ENCODE measurements at places on chromosomes 2 and 18.

DNA sequence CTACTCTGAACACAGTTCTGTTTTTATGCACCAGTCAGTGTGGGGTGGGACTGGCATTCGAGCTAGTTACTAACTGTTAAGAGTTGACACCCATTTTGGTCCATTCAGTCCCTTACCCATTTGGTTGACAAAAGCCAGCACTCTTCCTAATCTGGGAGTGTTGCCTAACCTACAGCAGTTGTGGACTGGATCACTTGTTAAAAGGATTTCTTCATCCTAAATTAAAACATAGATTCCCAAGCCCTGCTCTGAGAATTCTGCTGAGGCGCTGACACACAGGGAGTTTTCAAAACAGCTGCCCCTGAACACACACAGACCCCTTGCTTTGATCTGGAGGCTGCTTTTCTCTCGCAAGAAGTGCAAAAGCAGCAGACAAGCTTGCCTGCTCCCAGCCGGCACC lies 6.4 kb downstream of the TIMM21 start:
- DNase-seq: no peak

DNA sequence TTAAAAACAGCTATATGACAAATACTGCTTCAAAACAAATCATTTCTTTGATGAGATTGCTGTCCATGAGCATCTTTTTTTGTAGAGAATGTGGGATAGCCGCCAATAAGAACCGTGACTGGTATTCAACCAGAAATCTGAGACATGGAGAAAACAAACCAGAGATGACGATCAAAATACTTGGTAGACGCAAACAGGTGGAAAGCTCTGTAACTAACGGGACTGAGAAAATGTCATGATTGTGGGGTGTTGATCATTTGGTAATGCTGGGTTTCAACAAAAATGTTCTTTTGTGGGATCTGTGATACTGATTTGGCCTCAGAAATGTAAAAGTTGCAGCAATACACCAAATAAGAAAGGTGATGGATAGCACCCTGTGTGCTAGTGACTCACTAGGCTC lies 364.8 kb downstream of the NYAP2 start:
- DNase-seq: no peak

- DNase-seq: no peak
These were observed 14.6 kb downstream of the POU3F3 start for GRCh38 chr2:104868505-104868866.

GRCh38 chr2:200961674-200962073 lies 1.8 kb downstream of the ORC2 start:
- DNase-seq: no peak

DNA sequence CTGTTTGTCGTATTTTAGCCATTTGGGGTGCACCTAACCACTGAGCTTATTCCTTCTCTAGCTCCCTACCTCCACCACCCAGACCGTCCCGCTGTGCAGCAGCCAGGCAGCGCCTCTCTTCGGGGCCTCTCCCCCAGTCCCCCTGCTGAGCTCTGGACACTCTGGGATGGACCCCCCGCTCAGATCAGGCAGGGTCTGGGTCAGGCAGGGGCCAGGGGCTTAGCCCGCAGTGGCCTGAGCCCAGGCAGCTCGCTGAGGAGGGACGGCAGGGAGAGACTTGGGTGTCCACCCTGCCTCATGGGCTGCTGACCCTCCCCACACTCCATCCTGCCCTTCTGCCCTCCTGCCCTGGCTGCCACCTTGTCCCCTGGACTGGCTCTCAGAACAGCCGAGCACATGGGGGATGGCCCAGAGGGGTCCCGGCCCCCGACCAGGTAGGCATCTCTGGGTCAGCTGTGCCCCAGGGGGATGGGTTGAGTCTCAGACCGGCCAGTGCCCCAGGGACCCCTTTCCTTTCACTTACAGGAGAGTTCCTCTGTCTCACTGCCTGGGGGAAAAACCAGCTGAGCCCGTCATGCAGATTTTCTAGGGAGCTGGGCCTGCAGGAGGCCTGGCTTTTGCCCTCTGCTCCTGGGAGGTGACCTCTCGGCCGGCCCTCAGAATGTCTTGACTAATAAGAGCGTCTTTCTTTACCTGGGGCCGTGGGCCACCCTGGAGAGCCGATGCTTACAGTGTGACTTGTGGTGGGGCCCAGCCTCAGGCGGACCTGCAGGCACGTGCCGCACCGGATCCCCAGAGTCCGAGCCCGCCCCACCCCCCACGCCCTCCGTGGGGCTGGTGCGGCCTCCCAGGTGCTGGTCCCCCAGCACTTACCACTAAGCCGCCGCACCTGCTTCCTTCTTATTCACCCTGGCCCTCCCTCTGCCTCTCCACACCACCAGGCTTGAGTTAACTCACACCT lies 22.8 kb upstream of the PXDN start:
- no peak for DNase-seq

DNA sequence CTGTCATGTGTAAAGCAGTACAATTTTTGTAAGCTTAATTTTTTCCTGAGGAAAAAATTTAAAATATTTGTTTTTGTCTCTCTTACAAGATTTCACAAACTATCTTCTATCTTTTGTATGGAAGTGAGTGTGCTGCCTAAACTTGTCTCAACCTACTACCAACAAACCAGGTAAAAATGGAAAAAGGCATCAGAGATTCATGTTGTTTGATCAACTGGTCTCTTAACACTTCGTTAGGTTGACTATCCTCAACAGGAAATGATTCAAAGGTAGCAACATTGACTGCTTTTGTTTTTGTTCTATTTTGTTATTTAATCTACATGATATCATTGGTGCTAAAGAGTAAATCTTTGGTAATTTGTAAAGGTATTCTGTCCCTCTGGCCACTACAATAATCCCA lies 47.7 kb upstream of the RND3 start:
- no peak for DNase-seq

DNA sequence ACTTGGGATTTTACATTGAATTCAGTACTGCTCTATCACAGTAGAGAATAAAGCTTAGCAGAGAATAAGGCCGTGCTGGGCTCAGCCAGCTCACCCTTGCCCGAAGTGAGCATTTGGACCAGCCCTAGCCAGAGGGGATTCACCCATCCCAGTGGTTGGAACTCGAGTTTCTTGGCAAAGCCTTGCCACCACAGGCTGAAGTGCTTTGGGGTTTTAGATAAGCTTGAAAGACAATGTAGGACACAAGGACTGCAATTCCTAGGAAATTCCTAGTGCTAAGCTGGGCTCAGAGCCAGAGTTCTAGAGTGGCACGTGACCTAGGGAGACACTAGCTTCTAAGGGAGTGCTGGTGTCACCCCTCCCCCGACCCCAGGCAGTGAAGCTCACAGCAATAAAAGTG lies 28.0 kb downstream of the SERPINB11 start:
- DNase-seq: no peak

DNA sequence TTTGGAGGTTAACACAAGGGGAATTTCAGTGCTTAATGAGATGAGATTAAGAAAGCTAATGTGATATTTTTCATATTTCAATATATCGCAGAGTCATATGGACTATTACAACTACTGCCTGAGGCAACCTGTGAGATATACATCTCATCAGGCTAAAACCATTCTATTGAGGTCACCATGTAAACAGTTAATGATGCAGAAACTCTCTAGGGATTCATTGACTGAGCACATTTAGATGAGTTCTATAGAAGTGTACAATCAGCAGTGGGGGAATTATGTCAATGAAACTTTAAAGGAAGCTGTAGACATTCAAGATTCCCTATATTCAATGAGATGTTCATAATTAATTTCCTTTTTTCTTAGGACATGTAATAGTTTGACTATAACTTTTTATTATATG lies 687.4 kb upstream of the SYT4 start:
- no peak for DNase-seq

- DNase-seq: no peak
These were observed 2.4 kb upstream of the OTOS start for GRCh38 chr2:240142859-240143258.

DNA sequence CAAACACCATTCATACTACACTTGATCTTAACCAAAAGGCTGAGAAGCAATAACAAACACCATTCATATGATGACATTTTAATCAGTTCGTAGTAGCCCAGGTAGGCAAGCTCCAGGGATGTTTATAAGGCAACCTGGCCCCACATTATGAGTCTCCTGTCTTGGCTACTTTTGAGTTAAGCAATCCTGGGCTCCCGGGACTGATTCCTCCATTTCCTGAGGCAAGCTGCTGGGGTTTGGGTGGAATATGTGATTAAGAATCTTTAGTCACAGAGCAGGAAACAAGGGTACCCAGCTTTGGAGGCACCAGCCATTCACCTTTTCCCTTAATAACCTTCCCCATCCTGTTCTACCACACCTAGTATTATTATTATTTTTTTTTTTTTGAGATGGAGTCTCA lies 24.5 kb upstream of the SPRED2 start:
- no peak for DNase-seq

GRCh38 chr18:62312851-62313250 lies 12.3 kb upstream of the TNFRSF11A start:
- no peak for DNase-seq

- DNase-seq: no peak
These were observed 147.8 kb upstream of the TWIST2 start for GRCh38 chr2:238700117-238700457.

DNA sequence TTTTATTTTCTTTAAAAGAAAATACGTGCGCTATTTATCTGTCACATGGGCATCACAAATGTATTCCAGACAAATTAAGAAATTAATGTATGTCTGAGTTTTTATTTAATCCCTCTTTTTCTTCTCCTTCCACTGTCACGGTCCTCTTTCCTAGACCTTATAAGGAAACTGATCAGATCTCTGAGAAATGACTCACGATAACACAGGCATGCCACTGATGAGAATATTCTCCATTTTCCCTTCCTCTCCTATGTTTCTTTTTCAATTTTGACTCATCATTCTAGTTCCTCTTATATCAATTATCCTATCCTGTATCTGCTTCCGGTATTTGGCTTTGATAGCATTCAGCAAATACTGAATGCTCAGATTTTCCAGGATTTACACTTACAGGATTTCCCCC lies 121.8 kb downstream of the DSC3 start:
- no peak for DNase-seq

- DNase-seq: no peak
These were observed 301.9 kb downstream of the LRRTM1 start for GRCh38 chr2:80002568-80003157.

DNA sequence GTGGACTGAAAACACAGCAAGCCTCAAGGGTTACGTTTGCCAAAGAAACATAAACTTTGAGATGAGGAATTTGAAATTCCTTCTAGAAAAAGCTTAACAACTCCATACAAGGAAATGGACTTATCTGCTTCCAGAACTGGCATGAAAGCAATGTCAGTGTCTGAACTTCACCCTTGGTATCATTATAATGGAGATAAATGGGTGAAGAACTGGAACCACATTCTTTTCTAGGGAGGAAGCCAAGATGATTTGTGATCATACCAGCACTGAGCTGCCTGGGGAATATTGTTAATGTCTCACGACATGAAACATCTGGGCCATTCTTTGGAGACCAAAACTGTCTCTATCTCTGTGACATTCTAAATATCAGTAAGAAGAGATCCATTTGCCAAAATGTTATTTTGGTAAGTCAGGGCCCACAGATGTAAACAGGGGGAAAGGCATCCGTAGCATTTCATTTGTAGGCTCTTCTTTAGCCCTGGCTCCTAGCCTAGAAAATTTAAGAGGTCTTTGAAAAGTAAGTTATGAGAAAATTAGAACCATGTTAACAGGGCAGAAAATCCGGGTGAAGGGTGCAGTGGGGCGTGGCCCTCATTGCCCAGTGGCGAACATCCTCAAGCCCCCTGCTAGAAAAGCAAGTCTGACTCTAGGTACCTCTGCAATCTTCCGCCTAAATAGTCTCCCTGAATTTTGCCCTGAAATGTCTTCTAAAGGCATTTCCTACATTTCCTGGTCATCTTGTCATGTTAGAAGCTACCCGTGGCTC lies 295.3 kb upstream of the EPAS1 start:
- no peak for DNase-seq

GRCh38 chr2:111117598-111118480 lies 2.9 kb upstream of the BCL2L11 start:
- peak; percentile 28 for DNase-seq

GRCh38 chr2:172280571-172281361 lies 146.6 kb upstream of the ITGA6 start:
- DNase-seq: no peak

- DNase-seq: no peak
These were observed 352.8 kb upstream of the KCNH7 start for GRCh38 chr2:163191372-163191771.

- DNase-seq: no peak
These were observed 311.5 kb upstream of the MGAT5 start for GRCh38 chr2:133942398-133942797.

DNA sequence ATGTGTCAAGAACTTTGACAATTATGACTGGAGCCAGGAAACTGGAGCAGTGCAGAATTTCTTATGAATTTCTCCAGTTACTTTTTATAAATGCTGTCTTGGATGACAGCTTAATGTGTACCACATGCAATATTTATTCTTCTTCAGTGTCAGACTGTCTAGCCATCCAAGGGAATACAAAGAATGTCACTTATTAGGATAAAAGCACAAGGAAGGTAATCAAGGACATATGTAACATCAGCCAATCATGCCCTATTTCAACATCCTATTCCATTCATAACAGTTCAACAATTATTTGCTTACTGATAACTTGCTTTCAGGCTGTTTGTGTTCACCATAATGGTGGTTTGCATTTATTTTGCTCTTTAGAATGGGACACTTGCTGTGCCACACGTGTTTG lies 139.8 kb downstream of the OLA1 start:
- no peak for DNase-seq

GRCh38 chr2:147156970-147157369 lies 687.9 kb upstream of the ACVR2A start:
- DNase-seq: no peak

DNA sequence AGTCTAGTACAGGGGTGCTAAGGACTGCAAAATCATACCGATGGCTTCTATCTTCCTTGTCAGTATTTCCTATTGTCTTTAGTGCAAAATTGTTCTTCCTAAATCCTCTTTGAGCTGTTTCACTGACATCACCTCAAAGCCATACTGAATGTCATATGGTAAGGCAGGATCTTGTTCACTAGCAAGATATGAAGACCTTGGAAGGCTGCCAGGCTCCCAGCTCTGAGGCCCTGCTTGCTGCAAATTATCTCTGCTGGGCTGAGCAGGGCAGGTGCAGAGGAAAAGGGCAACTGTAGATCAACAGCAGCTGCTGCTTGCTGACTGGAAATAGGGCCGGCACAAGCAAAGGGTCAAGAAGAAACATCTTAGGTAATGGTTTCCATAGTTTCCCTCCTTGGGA lies 58.2 kb downstream of the PMAIP1 start:
- DNase-seq: no peak

DNA sequence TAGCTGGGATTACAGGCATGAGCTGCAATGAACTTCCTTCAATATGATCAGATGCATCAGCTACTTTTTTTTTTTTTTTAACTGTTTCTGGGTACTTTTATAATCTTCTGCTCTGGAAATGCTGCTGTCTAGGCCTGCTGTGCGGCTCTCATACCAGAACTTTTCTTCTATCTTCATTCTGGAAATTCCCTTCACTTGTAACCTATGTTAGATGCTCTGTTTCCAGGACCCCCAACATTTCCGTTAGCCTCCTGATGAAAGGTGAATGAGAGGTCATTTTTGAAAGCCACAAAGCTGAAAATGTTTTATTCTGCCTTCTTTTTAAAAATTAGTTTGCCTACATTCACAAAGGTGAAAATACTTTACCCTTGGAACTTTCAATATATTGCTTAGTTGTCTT lies 8.6 kb downstream of the AGFG1 start:
- peak; percentile 58 for DNase-seq

GRCh38 chr18:47772374-47773248 lies 157.8 kb downstream of the SMAD2 start:
- DNase-seq: peak; percentile 38
